ENCODE measurements at places on chromosomes 3 and 15.

GRCh38 chr3:149226776-149227175, 5.1 kb upstream of the CP start:
- DNase-seq = no peak

- DNase-seq = no peak
These were observed 47.0 kb upstream of the TRIM42 start for GRCh38 chr3:140630866-140631265.

- DNase-seq = peak; percentile 51
These were observed 119.0 kb downstream of the GOLIM4 start for GRCh38 chr3:167976516-167977361.

DNA sequence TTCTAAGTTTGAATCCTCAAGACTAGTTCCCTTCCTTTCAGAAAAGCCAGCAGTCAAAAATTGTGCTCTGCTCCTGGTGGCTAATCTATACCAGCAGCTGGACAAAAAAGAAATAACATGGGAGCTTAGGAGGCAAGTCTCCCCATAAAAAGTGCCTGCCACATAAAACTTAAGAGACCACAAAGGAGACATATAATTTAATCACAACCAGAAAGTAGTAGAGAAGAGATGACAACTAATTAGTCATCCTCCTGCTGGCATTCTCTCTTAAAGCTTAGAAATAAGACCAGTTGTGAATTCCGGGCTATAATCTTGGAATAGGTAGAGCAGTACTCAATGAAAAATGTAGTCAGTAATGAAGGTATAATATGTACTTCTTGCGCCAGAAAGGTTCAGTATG, 20.2 kb upstream of the IMPG2 start:
- no peak for DNase-seq

- no peak for DNase-seq
These were observed 960 bp downstream of the MFN1 start for GRCh38 chr3:179348325-179349013.

DNA sequence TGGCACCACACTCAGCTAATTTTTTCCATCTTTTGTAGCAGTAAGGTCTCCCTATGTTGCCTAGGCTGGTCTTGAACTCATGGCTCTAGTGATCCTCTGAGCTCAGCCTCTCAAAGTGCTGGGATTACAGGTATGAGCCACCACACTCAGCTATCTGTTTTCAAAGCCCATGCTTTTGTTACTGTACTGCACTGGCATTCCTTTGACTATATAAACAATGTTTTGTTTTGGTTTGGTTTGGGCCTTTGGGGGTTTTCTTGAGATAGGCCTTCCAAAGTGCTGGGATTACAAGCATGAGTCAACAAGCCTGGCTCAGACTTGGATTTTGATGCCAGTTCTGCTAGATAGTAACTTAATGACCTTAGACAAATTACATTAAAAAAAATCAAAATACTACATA, 89.7 kb upstream of the GK5 start:
- peak; percentile 73 for DNase-seq

- no peak for DNase-seq
These were observed 35.4 kb downstream of the RBP2 start for GRCh38 chr3:139440639-139441556.

- no peak for DNase-seq
These were observed 98.3 kb downstream of the LIPC start for GRCh38 chr15:58530056-58530590.

DNA sequence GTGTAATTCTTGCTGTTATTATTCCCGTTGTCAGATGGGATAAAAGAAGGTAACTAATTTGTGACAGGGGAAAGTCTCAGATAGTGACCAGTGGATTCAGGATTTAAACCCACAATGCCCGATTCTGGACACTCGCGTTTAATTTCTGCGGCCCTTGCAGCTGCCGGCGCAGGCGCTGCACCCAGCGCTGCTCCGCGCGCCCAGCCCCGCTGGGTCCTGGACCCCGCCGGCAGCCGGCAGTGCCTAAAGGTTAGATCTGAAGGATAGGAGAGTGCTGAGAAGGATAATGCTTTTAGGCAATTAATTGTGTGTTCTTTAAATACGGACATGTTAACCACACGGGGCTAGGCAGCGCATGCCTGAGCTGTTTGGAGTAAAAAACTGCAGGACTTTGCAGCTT, 3.6 kb upstream of the MKRN3 start:
- DNase-seq = no peak

DNA sequence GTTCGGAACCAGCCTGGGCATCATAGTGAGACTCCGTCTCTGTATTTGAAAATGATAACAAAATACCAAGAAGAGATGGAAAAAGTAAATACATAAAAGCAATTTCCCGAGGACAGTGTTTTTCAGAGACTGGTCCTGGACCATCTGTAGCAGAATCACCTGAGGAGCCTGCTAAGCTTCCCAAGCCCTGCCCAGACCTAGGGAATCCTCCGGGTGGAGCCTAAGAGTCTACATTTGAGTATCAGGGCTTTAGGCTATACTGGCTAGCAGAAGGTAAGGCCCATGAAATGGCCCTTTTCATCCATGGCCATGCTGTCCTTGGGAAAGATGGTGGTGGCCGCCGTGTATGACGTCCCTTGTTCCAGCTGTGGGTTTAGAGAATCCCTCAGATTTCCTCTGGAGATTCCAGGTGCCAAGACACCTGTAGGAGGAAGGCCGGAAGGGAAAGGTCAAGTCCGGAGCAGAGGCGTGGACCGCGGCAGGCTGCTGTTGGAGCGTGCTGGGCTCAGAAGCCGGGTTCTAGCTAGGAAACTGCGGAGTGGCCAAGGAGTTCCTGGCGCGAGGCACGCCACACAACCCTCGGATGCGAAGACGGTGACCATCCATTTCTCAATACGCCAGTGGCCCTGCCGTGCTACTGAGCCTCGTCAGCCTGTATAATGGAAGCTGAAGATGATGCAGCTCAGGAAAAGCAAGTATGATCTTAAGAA, 50.9 kb downstream of the TMEM44 start:
- no peak for DNase-seq

- peak; percentile 67 for DNase-seq
These were observed 84.7 kb downstream of the SEC22A start for GRCh38 chr3:123286308-123287023.

- no peak for DNase-seq
These were observed 1.0 kb downstream of the IQSEC1 start for GRCh38 chr3:13072239-13072599.

- no peak for DNase-seq
These were observed 53.3 kb downstream of the EXOG start for GRCh38 chr3:38549486-38549885.

- no peak for DNase-seq
These were observed 8.6 kb upstream of the CTNNB1 start for GRCh38 chr3:41190509-41191284.

DNA sequence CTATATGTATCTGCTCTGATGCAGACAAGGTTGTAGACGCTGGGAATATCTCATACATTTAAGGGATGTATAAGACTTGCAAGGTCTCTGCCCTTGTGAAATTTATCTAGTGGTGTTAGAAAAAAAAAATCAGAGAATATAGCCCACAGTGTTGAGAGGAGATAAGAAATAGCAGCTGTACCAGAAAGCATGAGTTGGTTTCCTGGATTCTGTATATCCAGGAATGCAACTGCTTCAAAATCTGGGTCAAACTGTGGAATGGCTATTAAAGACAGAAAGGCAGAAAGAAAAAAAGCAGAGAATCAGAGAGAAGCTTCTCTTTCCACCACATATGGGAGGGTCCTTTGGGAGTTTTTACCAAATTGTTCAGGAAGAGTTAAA, 1.5 kb upstream of the TMEM212 start:
- no peak for DNase-seq

GRCh38 chr3:33798113-33798417, 365 bp upstream of the PDCD6IP start:
- DNase-seq = no peak

DNA sequence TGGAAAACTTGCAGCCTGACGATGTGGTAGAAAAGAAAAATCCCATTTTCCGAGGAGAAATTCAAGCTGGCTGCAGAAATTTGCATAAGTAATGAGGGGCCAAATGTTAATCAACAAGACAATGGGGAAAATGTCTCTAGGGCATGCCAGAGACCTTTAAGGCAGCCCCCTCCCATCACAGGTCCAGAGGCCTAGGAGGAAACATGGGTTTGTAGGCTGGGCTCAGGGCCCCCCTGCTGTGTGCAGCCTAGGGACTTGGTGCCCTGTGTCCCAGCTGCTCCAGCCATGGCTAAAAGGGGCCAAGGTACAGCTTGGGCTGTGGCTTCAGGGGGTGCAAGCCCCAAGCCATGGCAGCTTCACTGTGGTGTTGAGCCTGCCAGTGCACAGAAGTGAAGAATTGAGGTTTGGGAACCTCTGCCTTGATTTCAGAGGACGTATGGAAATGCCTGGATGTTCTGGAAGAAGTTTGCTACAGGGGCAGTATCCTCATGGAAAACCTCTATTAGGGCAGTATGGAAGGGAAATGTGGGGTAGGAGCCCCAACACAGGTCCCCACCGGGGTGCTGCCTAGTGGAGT, 75.9 kb upstream of the CADPS start:
- DNase-seq = no peak

GRCh38 chr3:159128628-159129027, 326.8 kb downstream of the MFSD1 start:
- DNase-seq = peak; percentile 97

DNA sequence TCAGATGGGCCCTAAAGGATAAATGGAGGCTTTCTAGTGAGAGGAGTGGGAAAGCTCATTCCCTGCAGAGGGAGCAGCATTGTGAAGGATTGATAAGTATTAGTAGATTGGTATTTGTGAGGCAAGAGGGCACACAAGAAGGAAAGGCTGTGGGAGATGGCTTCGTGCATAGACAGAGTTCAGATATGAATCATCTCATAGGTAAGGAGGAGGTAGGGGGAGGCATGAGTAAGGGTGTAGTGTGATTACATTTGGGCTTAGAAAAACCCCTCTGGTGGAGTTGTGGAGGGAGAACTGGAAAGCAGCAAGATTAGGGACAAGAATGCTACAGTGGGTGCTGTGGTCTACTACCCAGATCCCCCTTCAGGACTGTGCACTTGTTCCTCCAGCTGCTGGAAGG, 29.6 kb downstream of the ONECUT1 start:
- DNase-seq = no peak

- peak; percentile 60 for DNase-seq
These were observed 246.5 kb downstream of the TBL1XR1 start for GRCh38 chr3:176950743-176951142.

- no peak for DNase-seq
These were observed 13.2 kb upstream of the ZBED2 start for GRCh38 chr3:111608383-111608782.

DNA sequence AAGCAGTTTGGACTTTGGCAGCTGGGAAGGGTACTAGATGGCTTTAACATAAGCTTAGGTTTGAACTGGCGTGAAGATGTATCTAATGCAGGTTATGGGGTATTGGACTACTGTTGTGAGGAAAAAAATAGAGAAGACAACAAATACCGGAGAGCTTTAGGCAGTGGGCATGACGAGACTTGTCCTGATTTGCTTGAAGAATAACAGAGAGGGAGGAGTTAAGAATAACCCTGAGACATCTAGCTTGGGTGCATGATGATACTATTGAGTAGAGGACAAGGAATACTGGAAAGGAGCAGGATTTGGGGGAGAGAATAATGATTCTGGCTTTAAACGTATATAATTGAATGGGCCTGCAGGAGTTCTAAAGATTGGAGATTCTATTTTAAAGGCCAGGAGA, 249.5 kb upstream of the AZI2 start:
- no peak for DNase-seq

GRCh38 chr15:62348623-62349022, 183.5 kb upstream of the C2CD4B start:
- DNase-seq = no peak

GRCh38 chr15:68592054-68592453, 13.3 kb downstream of the CORO2B start:
- peak; percentile 88 for DNase-seq

GRCh38 chr3:184562878-184563560, 1.4 kb downstream of the EPHB3 start:
- DNase-seq = no peak

- no peak for DNase-seq
These were observed 42.7 kb downstream of the STT3B start for GRCh38 chr3:31575448-31575847.

- DNase-seq = peak; percentile 80
These were observed at the start of gene NXPE3 for GRCh38 chr3:101779047-101779821. Gene NXPE3 (plus strand): TSS chr3:101779211. CDS start chr3:101785597, 6,386 bp downstream.

- DNase-seq = peak; percentile 65
These were observed 17.6 kb downstream of the ACAD11 start for GRCh38 chr3:132641837-132642538.

GRCh38 chr15:59074607-59075006, 30.3 kb upstream of the CCNB2 start:
- DNase-seq = no peak

- DNase-seq = no peak
These were observed 360.5 kb downstream of the RSL24D1 start for GRCh38 chr15:54836052-54836795.

- no peak for DNase-seq
These were observed 60.2 kb upstream of the ATP13A3 start for GRCh38 chr3:194547042-194547441.

DNA sequence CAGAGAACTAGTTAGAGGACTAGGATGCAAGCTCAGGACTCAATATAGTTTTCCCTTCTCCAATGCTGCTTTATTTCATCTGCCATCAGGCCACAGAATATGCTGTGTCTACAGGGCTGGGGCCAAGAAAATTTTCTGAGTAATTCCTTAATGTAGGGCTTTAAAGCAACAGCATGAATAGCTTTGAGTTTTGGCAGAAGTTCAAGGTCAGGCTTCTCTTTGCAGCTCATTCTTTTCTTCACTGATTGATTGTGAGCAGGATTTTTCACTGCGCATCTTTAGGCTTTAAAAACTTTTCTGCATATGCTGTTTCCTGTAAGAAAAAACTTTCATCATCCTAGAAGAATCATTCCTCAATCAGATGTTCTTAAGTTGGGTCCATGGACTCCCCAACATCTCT, 4.6 kb downstream of the TMEM108 start:
- no peak for DNase-seq

DNA sequence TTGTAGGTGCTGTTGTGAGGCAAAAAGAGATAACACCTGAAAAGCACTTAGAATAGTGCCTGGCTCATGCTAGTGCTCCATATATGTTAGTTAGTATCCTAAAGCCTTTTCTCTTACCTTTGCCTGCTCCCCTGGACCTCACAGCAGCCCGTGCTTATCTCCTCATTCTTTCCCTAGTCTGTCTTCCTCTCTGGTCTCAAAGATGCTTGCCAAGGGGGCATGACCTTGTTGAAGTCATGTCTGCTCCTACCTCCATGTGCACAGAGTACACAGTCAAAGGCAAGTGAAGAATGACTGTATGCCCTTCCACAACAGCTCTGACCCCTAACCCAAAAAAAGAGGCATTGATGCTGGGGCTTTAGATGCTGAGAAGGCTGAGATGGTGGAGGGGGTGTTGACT, 722 bp upstream of the CYP8B1 start:
- no peak for DNase-seq

GRCh38 chr3:161800985-161801559, 304.5 kb downstream of the OTOL1 start:
- DNase-seq = no peak

- DNase-seq = no peak
These were observed 9.7 kb upstream of the ALCAM start for GRCh38 chr3:105356988-105357387.

All from HCEC 1CT (cell line).